ENCODE measurements at places on chromosomes 6 and 20.

GRCh38 chr6:81054036-81054435 lies 698.4 kb downstream of the TENT5A start:
- DNase-seq = no peak

DNA sequence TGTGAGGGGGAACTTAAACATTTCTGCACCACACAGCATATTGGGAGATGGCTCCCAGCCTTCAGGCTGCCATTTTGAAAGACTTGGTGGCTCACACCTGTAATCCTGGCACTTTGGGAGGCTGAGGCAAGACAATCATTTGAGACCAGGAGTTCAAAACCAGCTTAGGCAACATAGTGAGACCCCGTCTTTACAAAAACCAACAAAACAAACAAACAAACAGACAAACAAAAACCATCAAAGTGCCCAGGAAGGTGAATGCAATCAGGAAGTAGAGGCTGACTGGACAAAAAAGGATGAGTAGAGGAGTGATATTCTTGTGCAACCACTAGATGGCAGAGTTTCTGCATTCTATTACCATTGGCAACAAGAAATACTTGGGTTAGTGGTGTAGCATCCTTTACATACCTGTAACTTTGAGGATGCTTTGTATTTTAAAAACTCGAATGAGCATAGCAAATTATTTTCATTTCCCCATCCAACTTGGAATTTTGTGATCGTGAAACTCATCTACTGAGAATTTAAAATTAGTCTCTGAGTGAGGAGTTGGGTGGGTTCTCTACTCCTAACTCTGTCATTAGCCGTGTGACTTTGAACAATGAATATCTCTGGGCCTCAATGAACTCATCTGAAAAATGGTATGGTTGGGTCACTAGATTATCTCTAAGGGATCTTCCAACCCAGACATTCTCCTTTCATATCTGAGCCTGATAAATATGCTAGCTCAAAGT lies 84.4 kb downstream of the CRYBG1 start:
- no peak for DNase-seq

- DNase-seq = no peak
Observed at GRCh38 chr6:87182321-87182720, 27.0 kb downstream of the ZNF292 start.

GRCh38 chr6:41530476-41530875 lies 15.7 kb upstream of the FOXP4 start:
- no peak for DNase-seq

GRCh38 chr6:129114636-129115391 lies 231.9 kb downstream of the LAMA2 start:
- DNase-seq = no peak
